ENCODE measurements at places on chromosomes 16 and 17.

- DNase-seq, result no peak
Observed at GRCh38 chr17:44647736-44648135, 8.5 kb upstream of the MEIOC start.

DNA sequence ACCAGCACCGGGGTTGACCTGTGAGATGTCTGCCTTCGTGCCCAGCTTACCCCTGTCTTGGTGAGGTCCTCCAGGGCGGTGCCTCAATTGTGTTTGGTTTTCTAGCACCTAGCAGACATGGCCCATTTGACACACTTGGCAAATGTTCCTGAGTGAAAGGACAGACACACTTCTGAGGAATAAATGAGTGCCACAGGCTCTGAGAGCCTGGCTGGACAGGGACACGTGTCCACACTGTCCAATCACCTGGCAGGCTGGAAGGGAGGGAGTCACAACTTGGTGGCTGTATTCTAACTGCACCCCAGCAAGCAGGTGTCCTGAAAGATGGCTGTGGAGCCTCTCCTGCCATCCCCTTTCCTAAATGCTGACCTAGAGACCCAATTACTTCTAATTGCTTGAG, 7.4 kb downstream of the MAP3K14 start:
- no peak for DNase-seq

- DNase-seq, result no peak
Observed at GRCh38 chr16:58448890-58449289, 51.1 kb upstream of the NDRG4 start.

- no peak for DNase-seq
Observed at GRCh38 chr16:86037999-86038925, 139.3 kb downstream of the IRF8 start.

DNA sequence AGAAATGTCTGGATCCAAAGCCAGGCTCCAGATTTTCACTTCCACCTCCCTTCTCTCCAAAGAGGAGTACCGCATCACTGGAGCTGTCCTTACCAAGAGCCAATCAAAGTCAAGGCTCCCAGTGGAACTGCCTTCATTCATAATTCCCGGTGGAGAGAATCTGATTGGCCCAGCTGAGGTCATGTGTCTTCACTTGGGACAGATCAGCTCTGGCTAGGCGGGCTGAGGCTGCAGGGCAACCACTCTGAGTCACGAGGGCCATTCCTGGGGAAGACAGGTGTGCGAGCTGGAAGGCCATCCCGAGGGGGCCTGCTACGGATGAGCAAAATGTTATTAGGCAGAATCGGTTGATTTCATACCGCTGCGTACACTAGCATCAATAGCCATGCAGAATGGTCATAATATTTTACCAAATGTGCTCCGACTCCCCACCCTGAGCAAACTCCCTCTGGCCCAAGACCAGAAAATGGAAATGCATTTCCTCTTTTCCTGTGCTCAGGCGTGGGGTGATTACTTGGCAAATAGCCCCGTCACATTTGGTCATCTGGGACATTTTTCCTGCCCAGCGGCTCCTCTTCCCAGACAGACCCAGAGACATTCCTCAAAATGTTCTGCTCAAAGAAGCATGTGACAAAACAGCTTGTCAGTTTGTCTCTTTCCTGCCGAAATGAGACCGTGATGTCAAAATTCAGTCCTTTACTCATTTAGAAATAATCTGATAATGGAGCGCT, 111.1 kb downstream of the AIPL1 start:
- no peak for DNase-seq

- DNase-seq, result no peak
Observed at GRCh38 chr17:57400648-57401047, 144.3 kb downstream of the MSI2 start.

DNA sequence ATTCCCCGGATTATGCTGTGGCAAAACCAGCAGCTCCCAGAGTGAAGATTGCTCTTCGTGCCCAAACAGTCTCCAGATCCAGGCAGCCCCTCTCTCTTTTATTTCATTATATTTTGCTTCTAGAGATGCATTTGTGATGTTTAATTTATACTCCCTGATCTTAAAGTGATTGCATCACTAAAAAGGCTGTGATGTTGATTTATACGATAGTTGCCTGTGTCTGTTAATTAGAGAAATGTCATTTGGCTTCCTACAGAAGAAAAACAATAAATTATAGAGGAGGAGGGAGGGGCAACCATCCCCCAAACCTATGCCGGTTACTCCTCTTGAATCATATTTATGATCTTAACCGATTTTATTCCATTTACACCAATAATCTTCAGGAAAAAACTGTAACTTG, 615.3 kb downstream of the TOX3 start:
- DNase-seq, result no peak

- no peak for DNase-seq
Observed at GRCh38 chr16:9135797-9136196, 44.4 kb downstream of the HAPSTR1 start.

GRCh38 chr16:72131036-72131435, 37.4 kb downstream of the DHX38 start:
- DNase-seq, result no peak

GRCh38 chr16:56589141-56590039, at the start of gene MT3:
MT3 (plus strand) TSS chr16:56589528; CDS start chr16:56589591, 63 bp downstream.
- DNase-seq, result no peak

DNA sequence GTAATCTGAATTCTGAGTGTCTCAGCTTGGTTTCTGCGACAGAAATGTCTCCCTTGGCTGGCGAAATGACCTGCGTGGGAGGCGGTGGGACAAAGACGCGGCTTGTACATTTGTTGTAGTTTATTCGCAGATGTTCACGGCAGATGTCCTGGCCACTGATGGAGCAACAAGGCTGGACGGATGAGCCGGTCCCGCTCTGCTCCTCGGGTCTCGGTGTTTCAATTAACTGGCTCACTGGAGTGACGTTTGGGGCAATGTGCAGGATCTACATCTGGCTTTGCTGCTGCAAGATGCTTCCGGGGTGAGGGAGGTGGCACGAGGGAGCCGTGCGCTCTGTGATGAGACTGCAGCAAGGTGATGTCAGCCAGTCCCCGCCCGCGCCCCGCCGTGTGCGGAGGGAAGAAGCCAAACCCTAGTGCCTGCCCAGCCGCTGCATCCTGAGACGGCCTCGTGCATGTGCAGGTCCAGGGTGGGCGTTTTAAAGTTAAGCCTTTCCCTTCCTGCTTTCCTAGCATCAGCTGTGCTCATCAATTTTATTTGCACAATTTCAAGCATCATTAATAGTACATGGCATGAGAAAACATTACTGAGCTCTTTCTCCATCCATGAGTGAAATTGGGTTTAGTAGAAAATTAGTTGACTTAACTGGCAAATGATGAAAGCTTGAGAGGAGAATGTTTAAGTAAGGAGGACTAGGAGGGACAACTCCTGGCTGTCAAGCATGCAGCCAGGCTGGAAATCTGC, 44.4 kb downstream of the MGAT5B start:
- DNase-seq, result no peak
